ENCODE measurements at places on chromosomes 2 and 18.

GRCh38 chr2:233443511-233444183 lies 89.4 kb downstream of the DGKD start:
- peak; percentile 93 for DNase-seq

DNA sequence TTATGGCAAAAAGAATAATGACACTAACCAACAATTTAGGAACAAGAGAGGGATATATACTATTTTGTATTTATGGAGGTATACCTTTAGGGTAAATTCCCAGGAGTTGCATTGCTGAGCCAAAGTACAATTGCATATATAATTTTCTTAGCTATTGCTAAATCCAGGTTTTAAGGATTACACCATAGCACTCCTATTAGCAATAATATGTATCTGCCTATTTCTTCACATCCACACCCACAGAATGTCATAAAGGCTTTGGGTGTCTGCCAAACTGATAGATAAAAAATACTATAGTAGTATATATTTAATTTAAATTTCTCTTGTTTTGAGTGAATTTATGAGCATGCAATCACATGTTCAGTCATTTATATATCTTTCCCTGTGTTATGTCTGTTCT lies 11.5 kb upstream of the SERPINB13 start:
- DNase-seq, result no peak

DNA sequence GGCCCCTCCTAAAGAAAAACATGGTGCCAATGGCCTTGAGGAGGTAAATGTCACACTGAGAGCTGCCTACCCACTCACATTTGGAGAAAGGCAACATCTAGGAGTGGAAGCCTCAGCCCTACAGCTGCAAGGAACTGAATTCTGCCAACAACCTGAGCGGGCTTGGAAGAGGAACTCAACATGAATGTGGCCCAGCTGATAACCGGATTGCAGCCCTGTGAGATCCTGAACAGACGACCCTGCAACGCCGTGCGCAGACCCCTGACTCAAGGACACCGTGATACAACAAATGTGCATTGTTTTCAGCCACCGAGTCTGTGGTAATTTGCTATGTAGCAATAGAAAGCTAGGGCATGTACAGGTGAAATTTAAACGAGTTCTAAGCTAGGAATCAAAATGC lies 99.4 kb downstream of the MYOM1 start:
- no peak for DNase-seq

DNA sequence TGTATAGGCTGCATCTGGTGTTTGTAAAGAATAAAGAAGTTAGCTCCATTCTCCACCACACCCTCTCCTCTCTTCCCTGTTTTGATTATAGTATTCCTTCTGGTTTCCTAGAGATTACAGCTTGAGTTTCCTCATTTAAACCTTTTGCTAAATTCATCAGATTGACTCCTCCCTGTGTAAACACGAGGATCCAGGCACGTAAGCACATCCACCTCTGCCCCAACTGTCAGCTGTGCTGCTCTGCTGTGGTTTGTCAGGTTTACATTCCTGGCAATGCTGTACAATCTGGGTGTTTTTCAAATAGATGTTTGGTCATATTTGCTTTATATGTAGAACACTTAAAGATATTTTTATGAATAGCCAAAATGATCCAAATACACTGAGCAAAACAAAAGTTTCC lies 302.8 kb downstream of the PTGR3 start:
- no peak for DNase-seq

DNA sequence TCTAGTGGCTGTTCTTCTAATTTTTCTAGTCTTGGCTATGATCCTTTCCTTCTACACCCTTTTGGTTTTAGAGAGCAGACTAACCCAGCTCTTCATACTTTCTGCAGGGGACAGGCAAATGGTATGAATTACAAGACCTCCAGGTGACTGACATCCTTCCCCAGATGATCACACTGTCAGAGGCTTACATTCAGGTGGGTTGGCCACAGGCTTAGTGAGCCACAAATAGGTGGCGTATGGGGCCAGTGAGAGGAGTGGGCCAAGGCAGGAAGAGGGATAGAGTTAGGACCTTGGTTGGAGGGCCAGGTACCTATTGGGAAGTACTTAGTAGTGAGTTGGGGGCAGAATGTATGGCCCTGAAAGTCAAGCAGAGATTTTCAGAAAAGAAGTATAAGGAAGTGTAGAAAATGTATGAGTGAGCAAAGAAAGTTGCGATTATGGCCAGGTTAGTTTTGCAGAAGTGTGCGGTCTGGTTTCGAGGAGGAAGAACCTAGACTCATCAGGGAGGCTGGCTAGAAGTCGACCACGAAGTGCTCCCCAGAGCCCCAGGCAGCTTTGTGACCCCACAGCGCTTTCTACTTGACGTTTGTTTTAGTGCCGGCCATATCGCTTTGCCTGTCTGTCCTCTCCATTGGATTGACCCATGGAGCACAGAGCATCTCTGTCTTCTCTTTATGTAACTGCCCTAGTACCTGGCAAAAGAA lies 20.0 kb downstream of the SFTPB start:
- DNase-seq, result no peak

- no peak for DNase-seq
These were observed 27.4 kb upstream of the CCNYL1 start for GRCh38 chr2:207683879-207684627.

DNA sequence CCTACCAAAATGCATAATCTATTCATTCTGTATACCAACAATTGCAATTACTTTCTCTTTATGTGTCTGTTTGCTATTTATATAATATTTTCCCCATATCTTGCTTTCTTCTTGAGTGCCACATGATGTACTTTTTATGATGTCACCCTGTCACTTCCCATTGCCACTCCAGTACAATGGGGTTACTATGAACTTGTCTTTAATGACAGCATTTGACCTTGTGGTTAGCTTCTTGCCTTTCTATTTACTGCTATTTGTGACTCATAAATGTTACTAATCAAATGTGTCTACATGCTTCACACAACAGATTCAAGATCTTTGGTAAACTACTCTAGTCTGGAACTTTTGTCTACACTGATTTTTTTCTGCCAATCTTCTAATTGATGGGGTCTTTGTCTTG lies 486.3 kb downstream of the NR4A2 start:
- no peak for DNase-seq

DNA sequence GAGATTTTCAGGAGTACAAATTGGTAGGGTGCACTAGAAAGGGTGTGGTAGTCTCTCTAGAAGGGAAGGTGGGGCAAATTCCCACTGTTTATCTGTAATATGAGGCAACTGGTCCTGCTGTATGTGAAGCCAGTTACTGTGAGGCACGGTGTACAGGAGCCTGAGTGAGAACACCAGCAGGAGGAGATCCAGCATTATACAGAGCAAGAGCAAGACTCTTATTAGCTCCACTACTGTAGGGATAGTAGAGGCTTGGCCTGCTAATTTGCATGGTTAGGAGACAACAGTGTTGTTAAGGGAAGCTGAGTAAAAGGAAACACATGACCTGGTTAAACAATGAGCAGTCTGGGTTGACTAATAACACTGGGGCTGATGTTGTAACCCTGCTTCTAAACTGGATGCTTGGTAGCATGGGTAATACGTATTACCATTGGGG lies 76.3 kb upstream of the WDSUB1 start:
- DNase-seq, result no peak

- DNase-seq, result peak; percentile 61
These were observed 84.9 kb upstream of the EPB41L3 start for GRCh38 chr18:5628512-5629255.

GRCh38 chr18:23237524-23238151 lies 102.4 kb downstream of the CABLES1 start:
- DNase-seq, result peak; percentile 73

DNA sequence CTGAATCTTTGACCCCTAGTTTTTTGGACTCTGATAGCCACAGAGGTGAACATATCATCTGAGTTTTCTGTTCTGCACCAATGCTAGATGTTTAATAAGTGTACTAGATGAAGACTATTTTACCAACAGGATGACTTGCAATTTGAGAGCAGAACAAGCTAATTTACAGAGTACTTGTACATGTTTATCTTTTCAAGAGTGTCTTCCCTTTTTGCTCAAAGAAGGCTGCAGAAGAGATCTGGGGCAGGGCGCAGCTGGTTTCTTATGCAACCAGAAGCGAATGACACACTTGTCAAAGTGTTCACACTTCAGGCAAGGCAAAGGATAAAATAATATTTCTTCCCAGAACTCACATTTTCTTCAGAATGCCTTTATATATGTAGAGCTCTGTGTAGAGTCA lies 86.0 kb downstream of the VWA3B start:
- no peak for DNase-seq

GRCh38 chr18:54774981-54775665 lies 53.2 kb upstream of the RAB27B start:
- no peak for DNase-seq

DNA sequence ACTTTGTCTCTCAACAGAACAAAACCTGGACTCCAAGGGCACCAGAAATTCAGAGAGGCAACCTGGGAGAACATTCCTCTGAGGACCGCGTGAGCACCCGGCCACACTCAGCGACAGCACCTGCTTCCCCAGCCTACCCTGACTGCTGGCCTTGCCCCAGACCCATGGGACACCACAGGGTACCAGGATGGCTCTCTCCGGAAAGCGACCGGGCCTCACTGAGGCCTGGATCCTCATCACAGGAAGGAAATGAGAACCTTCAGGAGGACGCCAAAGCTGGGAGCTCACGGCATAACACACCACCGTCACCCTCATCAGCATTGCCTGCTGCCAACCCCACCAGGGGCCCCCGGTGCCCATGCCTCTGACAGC lies 38.9 kb downstream of the HS6ST1 start:
- no peak for DNase-seq

GRCh38 chr2:626491-627339 lies 50.5 kb downstream of the TMEM18 start:
- no peak for DNase-seq

- peak; percentile 76 for DNase-seq
These were observed 33.4 kb downstream of the XRCC5 start for GRCh38 chr2:216142540-216142939.

GRCh38 chr2:144323946-144324345 lies 196.0 kb downstream of the ZEB2 start:
- DNase-seq, result peak; percentile 26

- no peak for DNase-seq
These were observed 105.6 kb downstream of the TNS1 start for GRCh38 chr2:217897091-217897715.

DNA sequence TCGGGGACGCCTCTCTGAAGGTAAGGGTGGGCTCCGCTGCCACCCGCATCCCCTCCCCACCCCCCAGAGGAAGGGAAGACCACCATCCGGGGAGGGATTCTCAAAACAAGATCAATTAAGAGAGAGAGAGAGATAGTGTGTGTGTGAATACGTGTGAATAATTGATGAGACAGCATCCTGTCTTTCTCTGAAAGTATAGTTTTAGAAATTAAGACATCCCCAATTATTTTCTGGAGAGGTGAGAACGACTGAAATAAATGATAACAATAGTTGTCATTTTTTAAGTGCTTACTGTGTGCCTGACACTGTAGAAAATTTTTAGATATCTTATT lies 751 bp downstream of the IL18R1 start:
- no peak for DNase-seq

GRCh38 chr2:220891405-220891804 lies 680.7 kb downstream of the EPHA4 start:
- no peak for DNase-seq

DNA sequence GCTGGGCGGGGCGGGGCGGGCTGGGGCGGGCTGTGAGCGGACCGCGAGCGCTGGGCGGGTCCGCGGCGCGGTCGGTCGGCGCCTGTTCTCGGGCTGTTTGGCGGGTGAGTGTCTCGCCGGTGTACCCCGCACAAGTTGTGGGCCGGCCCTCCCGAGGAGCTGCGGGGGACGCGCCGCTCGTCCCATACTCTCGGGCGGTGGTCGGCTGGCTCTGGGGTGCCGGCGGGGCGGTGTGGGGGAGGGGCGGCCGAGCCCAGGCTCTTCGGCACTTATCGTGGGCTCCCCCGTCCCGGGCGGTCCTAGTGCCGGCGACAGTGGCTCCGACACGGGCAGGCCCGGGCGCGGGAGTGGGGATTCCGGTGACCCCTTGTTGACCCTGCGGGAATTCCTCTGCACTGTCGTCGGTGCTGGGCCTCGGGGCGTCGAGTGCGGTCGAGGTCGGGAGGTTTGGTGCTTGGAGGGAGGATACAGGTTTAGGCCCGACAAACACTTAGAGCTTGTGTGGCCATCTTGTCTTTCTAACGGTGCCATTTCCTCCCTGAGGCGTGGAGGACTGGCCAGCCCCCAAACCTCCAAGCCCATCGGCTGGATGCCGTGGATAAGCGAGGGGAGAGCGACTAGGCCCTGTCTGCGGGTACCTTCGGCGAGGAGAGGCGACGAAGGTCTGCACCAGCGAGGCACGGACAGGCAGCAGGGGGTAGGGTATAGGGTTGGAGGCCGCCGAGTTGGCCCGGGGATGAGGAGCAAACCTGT lies at the start of gene SEPTIN2:
Gene SEPTIN2, plus strand, starts transcription at position 47 of the 753 bp plus-strand sequence. CDS start 8,308 bp downstream, outside the sequence.
- DNase-seq, result peak; percentile 48

- no peak for DNase-seq
These were observed 214.4 kb upstream of the HS6ST1 start for GRCh38 chr2:128533101-128533500.

GRCh38 chr2:47725808-47726207 lies 57.1 kb upstream of the MSH6 start:
- DNase-seq, result no peak

DNA sequence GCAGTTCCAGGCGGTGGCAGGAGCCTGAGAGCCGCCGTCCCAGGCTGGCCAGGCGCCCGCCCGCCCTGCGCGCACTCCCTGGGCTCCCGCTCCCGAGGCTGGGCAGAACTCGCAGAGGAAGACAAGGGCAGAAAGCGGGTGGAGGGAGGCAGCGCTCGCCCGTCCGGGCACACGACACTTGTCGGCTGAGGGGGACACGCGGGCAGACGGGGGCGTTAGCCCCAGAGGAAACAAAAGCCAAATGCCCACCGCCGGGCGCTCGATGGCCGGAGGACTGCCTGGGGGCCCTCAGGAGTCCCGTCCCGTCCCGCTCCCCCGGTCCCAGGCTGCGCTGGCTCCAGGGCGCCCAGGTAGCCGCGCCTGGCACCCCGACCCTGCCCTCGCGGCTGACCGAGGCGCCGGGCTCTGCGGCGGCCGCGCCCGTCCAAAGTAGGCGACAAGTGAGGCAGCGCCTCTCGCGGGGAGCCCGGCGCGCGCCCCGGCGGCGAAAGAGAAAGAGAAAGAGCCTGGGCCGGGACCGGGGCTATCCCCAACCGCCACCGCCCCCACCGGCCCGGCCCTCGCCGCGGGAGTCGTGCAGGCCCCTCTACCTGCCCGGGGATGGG lies 491 bp downstream of the L3MBTL4 start:
- peak; percentile 95 for DNase-seq

DNA sequence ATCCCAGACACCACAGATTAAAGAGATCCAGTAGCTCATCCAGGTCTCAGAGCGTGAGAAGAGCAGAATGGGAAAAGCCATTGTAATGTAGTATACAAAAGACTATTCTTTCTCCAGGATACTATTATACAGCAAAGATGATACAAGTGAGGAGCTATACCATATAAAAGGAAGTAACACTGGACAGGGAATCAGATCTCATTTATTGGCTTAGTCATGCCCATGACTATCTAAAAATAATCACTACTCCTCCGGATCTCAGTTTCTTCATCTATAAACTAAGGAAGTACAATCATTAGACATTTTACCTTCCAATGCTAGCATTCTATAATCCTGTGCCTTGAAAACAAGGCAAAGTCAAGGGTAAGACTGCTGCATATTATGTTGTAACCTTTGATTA lies 19.4 kb downstream of the KRCC1 start:
- no peak for DNase-seq

GRCh38 chr2:3204031-3204821 lies 173.4 kb downstream of the EIPR1 start:
- peak; percentile 6 for DNase-seq
